SK-N-SH (cell line): ENCODE measurements at places on chromosomes 7 and 10.

DNA sequence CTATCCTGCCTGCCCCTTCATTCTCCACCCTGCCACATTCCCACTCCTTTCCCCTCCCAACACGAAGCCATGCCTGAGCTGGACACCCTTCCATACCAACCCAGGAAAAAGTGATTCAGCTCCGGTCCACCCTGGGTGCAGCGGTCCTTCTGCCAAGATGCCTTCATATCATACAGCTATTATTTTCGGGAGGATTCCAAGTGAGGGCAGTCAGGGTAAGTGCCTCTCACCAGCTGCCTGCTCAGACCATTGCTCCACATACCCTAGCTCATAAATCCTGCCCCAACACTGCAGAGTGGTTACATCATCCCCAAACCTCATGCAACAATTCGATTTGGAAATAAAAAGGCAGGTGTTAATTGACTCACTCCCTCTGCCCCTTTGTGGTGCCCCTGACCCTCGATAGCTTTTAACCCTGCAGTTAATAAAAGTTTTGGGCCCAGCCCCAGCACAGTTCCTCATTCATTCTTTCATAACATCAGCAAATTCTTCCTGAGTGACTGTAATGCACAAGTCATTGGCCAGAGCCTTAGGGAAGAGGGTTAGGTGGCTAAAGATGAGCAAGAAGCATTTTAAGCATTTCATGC lies 42.6 kb downstream of the ZNF503 start:
- H3K27me3 ChIP-seq, result no peaks in the 10 kb centered on the region
- DNase-seq, result no peak
- no peak overlapping the region for H3K27ac ChIP-seq

- H3K4me1 ChIP-seq, result peaks cover 32% of the 10 kb centered on the region
- no peaks in the 10 kb centered on the region for H3K27me3 ChIP-seq
- DNase-seq, result no peak
- no peaks in the 10 kb centered on the region for H3K36me3 ChIP-seq
- H3K27ac ChIP-seq, result peak overlapping the region; percentile 59; the same call in 1 of the 2 replicates
Measured at GRCh38 chr10:22599048-22599561, 115.3 kb downstream of the PIP4K2A start.

GRCh38 chr10:110514848-110515247 lies 17.1 kb downstream of the DUSP5 start:
- DNase-seq, result no peak
- H3K27ac ChIP-seq, result no peak overlapping the region
- H3K27me3 ChIP-seq, result no peaks in the 10 kb centered on the region
- no peaks in the 10 kb centered on the region; the same call in 1 of the 2 replicates for H3K4me1 ChIP-seq
- H3K4me3 ChIP-seq, result no peak overlapping the region

DNA sequence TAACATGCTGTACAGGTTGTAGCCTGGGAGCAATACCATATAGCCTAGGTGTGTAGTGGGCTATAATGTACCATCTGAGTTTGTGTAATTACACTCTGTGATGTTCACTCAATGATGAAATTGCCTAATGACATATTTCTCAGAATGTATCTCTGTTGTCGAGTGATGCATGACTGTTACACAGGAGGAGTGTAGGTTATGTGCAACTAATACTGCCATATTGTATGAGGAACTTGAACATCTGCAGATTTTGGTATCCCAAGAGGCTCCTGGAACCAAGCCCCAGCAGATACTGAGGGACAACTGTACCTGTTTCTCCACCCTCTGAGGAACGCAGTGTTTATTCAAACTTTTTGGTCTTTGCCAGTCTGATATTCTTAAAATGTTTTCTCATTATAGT lies 38.6 kb downstream of the NACAD start:
- DNase-seq, result no peak
- no peaks in the 10 kb centered on the region for H3K4me1 ChIP-seq
- no peak overlapping the region for H3K27ac ChIP-seq
- peaks cover 39% of the 10 kb centered on the region for H3K36me3 ChIP-seq
- H3K27me3 ChIP-seq, result no peaks in the 10 kb centered on the region
- no peak overlapping the region for H3K4me3 ChIP-seq

- no peaks in the 10 kb centered on the region for H3K4me1 ChIP-seq
- H3K4me3 ChIP-seq, result no peak overlapping the region
- H3K27ac ChIP-seq, result no peak overlapping the region
- H3K36me3 ChIP-seq, result no peaks in the 10 kb centered on the region
- H3K27me3 ChIP-seq, result no peaks in the 10 kb centered on the region
Measured at GRCh38 chr7:28533731-28534531, 121.6 kb downstream of the CREB5 start.

- peaks cover 5% of the 10 kb centered on the region for H3K36me3 ChIP-seq
- no peak overlapping the region for H3K4me3 ChIP-seq
- H3K4me1 ChIP-seq, result peaks cover 24% of the 10 kb centered on the region; the same call in 1 of the 2 replicates
- no peaks in the 10 kb centered on the region for H3K27me3 ChIP-seq
- peak; percentile 60 for DNase-seq
Measured at GRCh38 chr10:125144693-125145623, 15.4 kb downstream of the CTBP2 start.

GRCh38 chr7:158623241-158623640 lies 35.6 kb upstream of the PTPRN2 start:
- no peak for DNase-seq
- H3K4me3 ChIP-seq, result no peak overlapping the region
- no peaks in the 10 kb centered on the region for H3K27me3 ChIP-seq
- H3K4me1 ChIP-seq, result no peaks in the 10 kb centered on the region
- no peak overlapping the region for H3K27ac ChIP-seq
- H3K36me3 ChIP-seq, result no peaks in the 10 kb centered on the region; the same call in 1 of the 2 replicates

- H3K27me3 ChIP-seq, result no peaks in the 10 kb centered on the region
- no peaks in the 10 kb centered on the region for H3K4me1 ChIP-seq
- no peak overlapping the region for H3K27ac ChIP-seq
- no peak overlapping the region for H3K4me3 ChIP-seq
Measured at GRCh38 chr10:7605565-7606295, 61.0 kb downstream of the ITIH5 start.

GRCh38 chr7:151390598-151391357 lies 19.1 kb downstream of the WDR86 start:
- no peaks in the 10 kb centered on the region for H3K36me3 ChIP-seq
- peaks cover 22% of the 10 kb centered on the region for H3K27me3 ChIP-seq
- H3K4me1 ChIP-seq, result no peaks in the 10 kb centered on the region
- DNase-seq, result no peak
- no peak overlapping the region for H3K27ac ChIP-seq

DNA sequence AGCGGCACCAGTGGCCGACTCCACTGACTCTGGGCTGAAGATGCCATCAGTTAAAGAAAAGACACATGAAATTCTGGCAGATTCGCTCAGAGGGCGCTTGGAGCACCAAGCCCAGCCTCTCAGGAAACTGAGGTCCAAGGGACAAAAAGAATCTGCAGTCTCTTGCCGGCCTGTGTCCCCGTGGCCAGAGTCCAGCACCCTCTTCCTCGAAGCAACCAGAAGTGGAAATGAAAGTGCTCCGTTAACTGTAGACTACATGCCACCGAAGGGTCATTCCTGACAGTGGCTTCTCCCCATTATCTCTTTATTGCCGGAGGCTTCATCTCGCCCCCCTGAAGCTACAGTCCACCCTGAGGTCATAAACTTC lies 1.0 kb upstream of the CHST15 start:
- no peak overlapping the region for H3K4me3 ChIP-seq
- no peak for DNase-seq
- peaks cover 2% of the 10 kb centered on the region; the same call in 1 of the 2 replicates for H3K4me1 ChIP-seq
- no peaks in the 10 kb centered on the region for H3K36me3 ChIP-seq

GRCh38 chr10:36468620-36469019 lies 656.8 kb upstream of the ANKRD30A start:
- H3K36me3 ChIP-seq, result no peaks in the 10 kb centered on the region
- no peak overlapping the region for H3K4me3 ChIP-seq
- no peak for DNase-seq
- no peaks in the 10 kb centered on the region for H3K27me3 ChIP-seq
- H3K27ac ChIP-seq, result no peak overlapping the region

DNA sequence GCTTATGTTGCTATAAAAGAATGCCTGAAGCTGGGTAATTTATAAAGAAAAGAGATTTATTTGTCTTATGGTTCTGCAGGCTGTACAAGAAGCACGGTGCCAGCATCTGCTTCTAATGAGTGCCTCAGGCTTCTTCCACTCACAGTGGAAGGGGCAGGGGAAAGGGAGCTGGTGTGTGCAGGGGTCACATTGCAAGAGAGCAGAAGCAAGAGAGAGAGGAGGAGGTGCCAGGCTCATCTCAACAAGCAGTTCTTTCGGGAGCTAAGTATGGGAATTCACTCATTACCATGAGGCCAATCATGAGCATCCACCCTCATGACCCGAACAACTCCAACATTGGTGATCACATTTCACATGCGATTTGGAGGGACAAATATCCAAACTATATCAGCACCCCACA lies 17.2 kb upstream of the SLK start:
- no peaks in the 10 kb centered on the region for H3K4me1 ChIP-seq
- no peak overlapping the region for H3K27ac ChIP-seq
- H3K27me3 ChIP-seq, result no peaks in the 10 kb centered on the region
- no peaks in the 10 kb centered on the region for H3K36me3 ChIP-seq
- DNase-seq, result no peak

GRCh38 chr10:48880016-48880705 lies 59.5 kb downstream of the LRRC18 start:
- H3K4me3 ChIP-seq, result no peak overlapping the region
- DNase-seq, result no peak
- H3K27me3 ChIP-seq, result no peaks in the 10 kb centered on the region
- H3K36me3 ChIP-seq, result no peaks in the 10 kb centered on the region

DNA sequence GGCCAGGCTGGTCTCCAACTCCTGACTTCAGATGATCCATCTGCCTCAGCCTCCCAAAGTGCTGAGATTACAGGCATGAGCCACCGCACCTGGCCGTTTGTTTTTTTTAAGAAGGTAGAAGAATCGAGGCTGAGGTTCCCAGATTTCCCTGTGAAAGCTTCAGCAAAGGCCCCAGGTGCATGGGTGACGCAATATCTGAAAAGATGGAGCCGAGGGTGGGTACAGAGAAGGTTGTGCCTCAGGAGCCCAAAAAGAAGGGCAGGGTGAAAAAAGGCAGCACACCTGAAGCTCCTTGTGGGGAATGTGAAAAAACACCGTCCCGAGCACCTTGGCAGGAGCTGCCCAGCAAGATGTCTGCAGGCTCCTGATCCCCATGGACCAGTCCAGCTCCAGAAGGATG lies 35.8 kb upstream of the NRF1 start:
- no peaks in the 10 kb centered on the region for H3K36me3 ChIP-seq
- no peak overlapping the region for H3K27ac ChIP-seq
- H3K4me1 ChIP-seq, result no peaks in the 10 kb centered on the region
- no peaks in the 10 kb centered on the region for H3K27me3 ChIP-seq
- no peak for DNase-seq
- H3K4me3 ChIP-seq, result no peak overlapping the region

- H3K36me3 ChIP-seq, result no peaks in the 10 kb centered on the region
- peaks cover 20% of the 10 kb centered on the region for H3K27me3 ChIP-seq
- peaks cover 7% of the 10 kb centered on the region; the same call in 1 of the 2 replicates for H3K4me1 ChIP-seq
- no peak overlapping the region for H3K4me3 ChIP-seq
Measured at GRCh38 chr10:6581778-6582228, 1.7 kb upstream of the PRKCQ start.

DNA sequence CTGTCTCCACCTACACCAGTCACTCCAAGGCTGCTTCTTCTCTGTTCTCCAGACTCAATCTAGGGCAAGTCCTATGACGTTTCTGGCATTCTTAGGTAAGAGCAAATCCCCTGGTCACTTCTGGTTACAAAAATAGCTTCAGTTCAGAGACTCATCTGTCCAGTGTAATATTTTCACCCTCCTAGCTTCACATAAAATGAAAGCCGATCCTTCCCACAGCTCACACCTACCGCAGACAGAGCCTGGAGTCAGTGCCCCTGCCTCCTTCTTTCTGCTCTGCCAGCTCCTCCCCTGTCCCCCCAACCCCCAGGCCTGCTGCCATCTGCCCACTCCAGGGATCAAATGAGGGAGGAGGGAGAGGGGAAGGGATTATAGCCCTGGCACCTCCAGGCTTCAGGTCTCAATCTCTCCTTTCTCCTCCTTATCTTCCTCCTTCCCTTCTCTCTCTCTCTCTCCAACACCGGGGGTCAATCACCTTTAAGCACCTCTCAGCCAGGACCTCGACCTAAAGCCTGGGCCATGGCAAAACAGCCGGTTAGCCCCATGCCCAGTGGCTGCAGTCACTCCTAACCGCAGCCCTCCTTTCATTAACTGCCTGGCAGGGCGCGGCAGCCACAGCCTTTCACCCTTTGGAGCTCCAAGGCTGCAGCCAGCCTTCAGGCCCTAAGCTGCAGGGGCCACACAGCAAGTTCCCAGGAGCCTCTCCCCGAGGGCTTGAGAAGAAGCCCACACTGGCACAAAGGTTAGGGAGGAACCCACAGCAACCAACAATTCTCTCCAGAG lies 292.6 kb upstream of the MGMT start:
- no peak overlapping the region for H3K4me3 ChIP-seq
- H3K27me3 ChIP-seq, result no peaks in the 10 kb centered on the region
- H3K36me3 ChIP-seq, result no peaks in the 10 kb centered on the region

DNA sequence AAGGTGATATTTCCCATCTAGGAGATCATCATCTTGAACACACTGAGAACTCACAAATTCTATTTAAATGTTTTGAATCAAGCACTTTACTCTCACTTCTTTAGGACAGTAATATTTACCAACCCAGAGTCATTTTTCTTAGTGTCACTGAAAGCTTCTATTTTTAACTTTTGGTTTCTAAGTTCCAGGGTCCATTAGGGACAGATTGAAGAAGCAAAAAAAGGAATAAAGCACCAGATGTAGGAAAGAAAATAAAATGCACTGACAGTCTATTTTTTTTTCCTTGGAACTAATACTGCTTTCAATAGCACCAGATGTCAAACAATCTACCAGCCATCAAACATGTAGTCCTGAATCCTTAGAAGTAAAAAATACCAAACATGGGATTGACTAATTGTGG lies 526.7 kb upstream of the LRRN3 start:
- no peaks in the 10 kb centered on the region for H3K27me3 ChIP-seq
- H3K36me3 ChIP-seq, result no peaks in the 10 kb centered on the region
- H3K27ac ChIP-seq, result no peak overlapping the region
- DNase-seq, result no peak
- H3K4me1 ChIP-seq, result no peaks in the 10 kb centered on the region

GRCh38 chr10:49292565-49293207 lies 6.3 kb upstream of the C10orf71 start:
- H3K36me3 ChIP-seq, result no peaks in the 10 kb centered on the region
- DNase-seq, result no peak
- H3K4me1 ChIP-seq, result no peaks in the 10 kb centered on the region
- H3K27me3 ChIP-seq, result no peaks in the 10 kb centered on the region

DNA sequence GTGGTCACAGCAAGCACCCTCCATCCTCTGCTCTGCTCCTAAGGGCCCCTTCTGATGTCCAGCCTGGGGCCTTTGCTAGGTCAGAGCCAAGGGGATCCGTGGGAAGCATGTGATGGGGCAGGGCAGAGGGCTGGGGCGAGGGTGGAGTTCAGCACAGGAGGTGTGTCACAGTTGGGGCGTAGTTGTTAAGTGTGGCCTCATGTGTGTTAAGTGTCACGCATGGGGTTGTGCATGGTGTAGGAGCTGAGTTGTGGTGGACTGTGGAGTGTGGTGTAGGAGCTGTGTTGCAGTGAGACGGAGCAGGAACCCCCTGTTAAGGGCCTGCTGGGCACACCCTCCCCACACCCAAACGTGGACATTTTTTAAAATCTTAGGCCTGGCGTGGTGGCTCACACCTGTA lies 248.0 kb downstream of the USP6NL start:
- H3K27me3 ChIP-seq, result no peaks in the 10 kb centered on the region
- H3K27ac ChIP-seq, result no peak overlapping the region
- no peaks in the 10 kb centered on the region for H3K4me1 ChIP-seq
- no peak overlapping the region for H3K4me3 ChIP-seq
- DNase-seq, result no peak
